Heart left ventricle (tissue), 16 donors: ENCODE measurements at places on chromosomes 5 and 9. TPM values are rescaled to one million over a fixed set of nuclear protein-coding genes. Genes with fewer than 3 reads are reported as not detected.

DNA sequence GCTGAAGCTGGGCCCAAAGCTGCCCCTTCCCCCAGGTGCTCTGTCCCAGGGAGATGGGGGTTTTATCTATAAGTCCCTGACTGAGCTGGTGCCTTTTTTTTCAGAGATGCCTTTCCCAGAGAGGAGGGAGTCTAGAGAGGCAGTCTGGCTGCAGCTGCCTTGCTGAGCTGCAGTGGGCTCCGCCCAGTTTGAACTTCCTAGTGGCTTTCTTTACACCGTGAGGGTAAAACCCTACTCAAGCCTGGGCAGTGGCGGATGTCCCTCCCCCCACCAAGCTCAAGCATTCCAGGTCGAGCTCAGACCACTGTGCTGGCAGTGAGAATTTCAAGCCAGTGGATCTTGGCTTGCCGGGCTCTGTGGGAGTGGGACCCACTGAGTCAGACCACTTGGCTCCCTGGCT is 41.3 kb downstream of the CAVIN4 start:
- H3K4me3 ChIP-seq: no peak overlapping the region
- no peaks in the 10 kb centered on the region for H3K4me1 ChIP-seq

GRCh38 chr5:56837381-56837780 is 22.0 kb downstream of the MAP3K1 start:
- H3K4me1 ChIP-seq: peaks cover 71% of the 10 kb centered on the region
- peak overlapping the region; percentile 63 for H3K27ac ChIP-seq
- no peak for DNase-seq
- H3K27me3 ChIP-seq: no peaks in the 10 kb centered on the region
- H3K4me3 ChIP-seq: no peak overlapping the region

Gene NEUROG1
- total RNA-seq: not detected

GRCh38 chr5:83653669-83654068 is 67.0 kb downstream of the HAPLN1 start:
- H3K4me3 ChIP-seq: no peak overlapping the region
- H3K36me3 ChIP-seq: no peaks in the 10 kb centered on the region
- H3K27me3 ChIP-seq: no peaks in the 10 kb centered on the region

Gene FBP1
- 1.3 TPM for total RNA-seq

GRCh38 chr5:129099184-129099569 is 4.6 kb downstream of the ISOC1 start:
- peak overlapping the region; percentile 90 for H3K27ac ChIP-seq
- H3K27me3 ChIP-seq: no peaks in the 10 kb centered on the region
- DNase-seq: no peak
- H3K36me3 ChIP-seq: no peaks in the 10 kb centered on the region
- H3K4me3 ChIP-seq: peak overlapping the region; percentile 15
- peaks cover 37% of the 10 kb centered on the region for H3K4me1 ChIP-seq

GRCh38 chr5:123429993-123430392 is 6.8 kb upstream of the CEP120 start:
- H3K36me3 ChIP-seq: no peaks in the 10 kb centered on the region
- no peak for DNase-seq

- peaks cover 78% of the 10 kb centered on the region for H3K4me1 ChIP-seq
- no peak overlapping the region for H3K4me3 ChIP-seq
- DNase-seq: no peak
- H3K36me3 ChIP-seq: no peaks in the 10 kb centered on the region
- H3K27me3 ChIP-seq: no peaks in the 10 kb centered on the region
These were observed 4.3 kb downstream of the B4GALT1 start for GRCh38 chr9:33162721-33163311.

DNA sequence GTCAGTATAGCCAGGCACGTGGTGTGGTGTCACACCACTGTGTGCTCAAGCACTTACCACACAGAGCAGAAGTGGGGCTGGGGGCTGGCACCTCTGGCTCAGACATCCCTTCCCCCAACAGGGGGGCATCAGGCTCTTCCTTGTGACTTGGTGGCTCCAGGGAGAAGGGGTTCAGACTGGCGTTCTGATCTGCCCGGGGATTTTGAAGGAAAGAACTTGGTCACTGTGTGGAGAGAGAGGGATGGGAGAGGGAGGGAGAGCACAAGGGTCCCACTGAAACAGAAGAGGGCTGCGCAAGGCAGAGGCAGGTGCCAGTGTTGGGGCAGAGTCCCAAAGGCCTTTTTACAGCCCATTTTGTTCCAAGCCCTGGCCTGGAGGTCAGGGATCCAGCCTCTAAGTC is 109.7 kb upstream of the ALDH1B1 start:
- H3K4me1 ChIP-seq: no peaks in the 10 kb centered on the region
- H3K27ac ChIP-seq: no peak overlapping the region
- H3K36me3 ChIP-seq: no peaks in the 10 kb centered on the region
- H3K27me3 ChIP-seq: no peaks in the 10 kb centered on the region
- no peak overlapping the region for H3K4me3 ChIP-seq
- no peak for DNase-seq

DNA sequence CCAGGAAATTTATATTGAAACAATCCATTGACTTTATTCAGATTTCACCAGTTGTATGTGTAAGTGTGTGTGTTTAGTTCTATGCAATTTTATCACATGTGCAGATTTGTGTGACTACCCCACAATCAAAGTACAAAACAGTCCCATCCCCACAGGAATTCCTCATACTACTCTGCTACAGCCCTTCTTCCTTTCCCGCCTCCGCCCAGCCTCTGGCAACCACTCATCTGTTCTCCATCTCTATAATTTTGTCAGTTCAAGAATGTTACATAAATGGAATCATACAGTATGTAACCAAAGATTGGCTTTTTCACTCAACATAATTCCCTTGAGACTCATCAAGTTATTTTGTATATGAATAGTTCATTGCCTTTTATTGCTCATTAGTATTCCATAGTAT is 289.1 kb downstream of the GADD45G start:
- H3K36me3 ChIP-seq: no peaks in the 10 kb centered on the region
- H3K27ac ChIP-seq: no peak overlapping the region
- no peaks in the 10 kb centered on the region for H3K27me3 ChIP-seq
- no peak overlapping the region for H3K4me3 ChIP-seq
- no peak for DNase-seq

DNA sequence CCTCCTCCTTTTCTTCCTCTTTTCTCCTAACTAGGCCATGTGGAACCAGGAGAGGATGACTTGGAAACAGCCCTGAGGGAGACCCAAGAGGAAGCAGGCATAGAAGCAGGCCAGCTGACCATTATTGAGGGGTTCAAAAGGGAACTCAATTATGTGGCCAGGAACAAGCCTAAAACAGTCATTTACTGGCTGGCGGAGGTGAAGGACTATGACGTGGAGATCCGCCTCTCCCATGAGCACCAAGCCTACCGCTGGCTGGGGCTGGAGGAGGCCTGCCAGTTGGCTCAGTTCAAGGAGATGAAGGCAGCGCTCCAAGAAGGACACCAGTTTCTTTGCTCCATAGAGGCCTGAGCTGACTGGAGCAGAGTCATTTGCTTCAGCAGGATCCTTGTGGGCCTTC is 13.7 kb downstream of the NUDT2 start:
- H3K4me1 ChIP-seq: peaks cover 44% of the 10 kb centered on the region
- H3K27me3 ChIP-seq: no peaks in the 10 kb centered on the region
- H3K36me3 ChIP-seq: peaks cover 42% of the 10 kb centered on the region

GRCh38 chr5:38329132-38329715 is 70.9 kb downstream of the EGFLAM start:
- peaks cover 1% of the 10 kb centered on the region for H3K4me1 ChIP-seq
- DNase-seq: no peak
- H3K36me3 ChIP-seq: no peaks in the 10 kb centered on the region
- H3K4me3 ChIP-seq: no peak overlapping the region
- no peak overlapping the region for H3K27ac ChIP-seq
- no peaks in the 10 kb centered on the region for H3K27me3 ChIP-seq

DNA sequence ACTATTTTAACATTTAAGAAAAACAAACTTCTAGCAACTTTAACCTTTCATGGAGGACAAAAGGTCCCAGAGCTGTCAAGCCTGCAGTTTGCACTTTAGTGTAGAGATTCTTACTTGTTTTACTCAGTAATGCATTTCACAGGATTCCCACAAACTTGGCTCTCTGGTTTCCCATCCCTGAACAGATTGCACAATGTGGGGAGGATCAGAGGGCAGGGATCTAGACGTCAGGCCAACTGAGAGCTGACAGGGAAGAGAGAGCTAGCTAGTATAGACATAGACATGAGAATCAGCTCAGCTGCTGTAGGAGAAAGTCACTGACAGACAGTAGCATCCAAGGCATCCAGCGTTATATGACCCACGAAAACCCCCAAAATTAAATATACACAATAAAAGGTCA is 20.9 kb upstream of the BNIP1 start:
- no peak overlapping the region for H3K4me3 ChIP-seq
- peaks cover 82% of the 10 kb centered on the region for H3K36me3 ChIP-seq
- H3K27me3 ChIP-seq: no peaks in the 10 kb centered on the region
- H3K4me1 ChIP-seq: no peaks in the 10 kb centered on the region
- H3K27ac ChIP-seq: no peak overlapping the region
- no peak for DNase-seq

GRCh38 chr5:59021837-59022514 is 439.1 kb downstream of the RAB3C start:
- no peak overlapping the region for H3K27ac ChIP-seq
- DNase-seq: no peak
- no peaks in the 10 kb centered on the region for H3K36me3 ChIP-seq

GRCh38 chr5:176458904-176459561 is 10.8 kb downstream of the FAF2 start:
- H3K27ac ChIP-seq: no peak overlapping the region
- DNase-seq: no peak
- no peak overlapping the region for H3K4me3 ChIP-seq
- H3K4me1 ChIP-seq: no peaks in the 10 kb centered on the region
- no peaks in the 10 kb centered on the region for H3K36me3 ChIP-seq

DNA sequence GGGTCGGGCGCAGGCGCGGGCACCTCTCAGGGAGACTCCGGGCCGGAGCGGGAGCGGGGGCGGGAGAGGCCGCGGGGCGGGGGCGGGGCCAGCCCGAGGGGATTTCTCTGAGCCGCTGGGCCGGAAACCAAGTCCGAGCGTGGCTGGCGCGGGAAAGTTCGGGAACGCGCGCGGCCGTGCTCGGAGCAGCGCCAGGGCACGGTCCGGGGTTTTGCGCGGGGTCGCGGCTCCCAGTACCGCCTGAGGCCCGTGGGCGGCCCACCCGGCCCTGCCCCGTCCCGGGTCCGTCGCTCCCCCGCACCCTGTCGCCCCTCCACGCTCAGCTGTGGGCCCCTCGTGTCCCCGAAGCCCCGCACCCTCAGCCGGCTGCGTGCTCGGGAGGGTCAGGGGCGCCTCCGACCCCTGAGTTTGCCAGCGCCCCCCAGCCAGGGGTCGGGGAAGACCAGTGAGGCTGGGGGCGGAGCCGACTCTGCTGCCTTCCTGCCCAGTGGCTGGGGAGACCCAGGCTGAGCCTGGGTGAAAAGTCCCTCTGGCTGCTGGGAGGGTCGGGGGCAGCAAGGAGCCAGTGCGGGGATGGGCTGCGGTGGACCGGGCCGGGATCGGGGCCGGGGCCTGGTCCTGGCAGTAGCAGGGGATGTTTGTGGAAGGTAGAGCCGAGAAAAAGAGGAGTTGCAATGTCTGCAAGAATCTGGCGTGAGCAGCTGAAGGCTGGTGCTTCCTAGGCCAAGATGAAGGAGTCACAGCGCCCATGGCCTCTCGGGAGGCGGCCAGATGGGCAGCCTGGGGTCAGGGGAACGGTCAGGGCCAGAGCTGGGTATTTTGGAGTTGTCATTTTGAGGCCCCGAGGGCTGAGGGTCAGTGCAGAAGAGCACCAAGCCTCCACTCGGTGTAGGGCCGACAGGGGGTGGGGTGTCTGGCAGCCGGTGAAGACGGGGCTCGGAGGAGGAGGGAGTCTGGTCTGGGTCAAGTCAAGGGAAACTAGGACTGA is 588 bp downstream of the TRAF2 start:
- H3K36me3 ChIP-seq: peaks cover 19% of the 10 kb centered on the region
- H3K4me3 ChIP-seq: peak overlapping the region; percentile 78
- H3K4me1 ChIP-seq: peaks cover 26% of the 10 kb centered on the region
- H3K27me3 ChIP-seq: no peaks in the 10 kb centered on the region
- no peak for DNase-seq

GRCh38 chr9:33239921-33240320 is at the start of gene SPINK4:
Gene SPINK4 (plus strand): TSS chr9:33240167. CDS start chr9:33240209, 42 bp downstream.
- no peaks in the 10 kb centered on the region for H3K27me3 ChIP-seq
- H3K4me1 ChIP-seq: peaks cover 9% of the 10 kb centered on the region
- H3K4me3 ChIP-seq: no peak within 1 kb of the TSS

Gene LCN10
- 12.5 TPM for total RNA-seq

DNA sequence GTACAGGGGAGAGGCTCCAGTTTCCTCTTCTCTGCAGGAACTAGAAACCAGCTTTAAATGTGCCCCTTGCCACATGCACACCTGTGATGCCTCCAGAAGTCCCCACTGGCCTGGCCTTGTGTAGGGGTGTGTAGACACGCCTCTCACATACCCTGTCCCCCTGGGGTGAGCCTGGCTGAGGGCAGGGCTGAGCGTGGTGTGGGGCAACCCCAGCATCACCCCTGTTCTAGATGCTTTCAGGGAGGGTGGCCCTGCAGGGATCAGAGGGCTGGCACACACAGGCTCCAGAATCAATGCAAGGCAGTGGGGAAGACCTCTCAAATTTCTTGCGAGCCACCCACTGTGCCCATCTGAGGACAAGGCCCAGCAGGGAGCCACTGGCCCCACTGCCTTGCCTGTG is 54.7 kb downstream of the NXNL2 start:
- no peak for DNase-seq
- H3K27ac ChIP-seq: no peak overlapping the region

Gene SPATA31E1
- total RNA-seq: not detected

DNA sequence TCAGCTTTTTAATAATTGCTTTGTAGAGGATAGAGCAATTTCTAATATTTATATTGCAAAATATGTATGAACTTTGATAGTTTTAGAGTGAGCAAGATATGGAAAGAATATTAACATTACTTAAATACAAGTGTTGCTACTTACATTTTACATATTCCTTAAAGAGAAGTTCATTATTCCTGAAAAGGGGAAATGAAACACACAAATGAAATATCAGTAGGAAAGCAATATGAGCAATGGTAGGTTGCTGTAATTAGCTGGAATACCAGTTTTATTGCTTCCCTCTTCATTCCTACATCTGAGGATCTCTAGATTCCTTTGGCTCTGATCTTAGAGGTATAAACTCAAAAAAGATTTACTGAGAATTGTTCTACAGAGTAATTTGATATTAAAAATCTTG is 414.1 kb downstream of the FAM170A start:
- no peaks in the 10 kb centered on the region for H3K4me1 ChIP-seq
- no peak for DNase-seq
- H3K27ac ChIP-seq: no peak overlapping the region
- H3K27me3 ChIP-seq: no peaks in the 10 kb centered on the region

- no peaks in the 10 kb centered on the region for H3K27me3 ChIP-seq
- DNase-seq: no peak
- peaks cover 6% of the 10 kb centered on the region for H3K36me3 ChIP-seq
- no peak overlapping the region for H3K27ac ChIP-seq
- H3K4me3 ChIP-seq: no peak overlapping the region
These were observed 24.7 kb downstream of the UNC13B start for GRCh38 chr9:35186524-35186923.

GRCh38 chr5:54838843-54839242 is 146.6 kb downstream of the ESM1 start:
- H3K27ac ChIP-seq: no peak overlapping the region
- no peak overlapping the region for H3K4me3 ChIP-seq
- no peak for DNase-seq
- no peaks in the 10 kb centered on the region for H3K27me3 ChIP-seq

Gene CARD9
- 0.87 TPM for total RNA-seq

Gene SEC24A
- 15.7 TPM for total RNA-seq
